ENCODE measurements at places on chromosomes 13 and 19. TPM values are rescaled to one million over a fixed set of nuclear protein-coding genes. Genes with fewer than 3 reads are reported as not detected.

MAMSTR gene
- total RNA-seq, result 0.60 TPM

NRTN gene
- total RNA-seq, result under 0.01 TPM

PTGER1 gene
- 6.6 TPM for total RNA-seq

HCN2 gene
- total RNA-seq, result 1.5 TPM

PSG3 gene
- total RNA-seq, result not detected

PCDH17 gene
- 0.16 TPM for total RNA-seq
